ENCODE measurements at places on chromosomes 4 and X. TPM values are rescaled to one million over a fixed set of nuclear protein-coding genes. Genes with fewer than 3 reads are reported as not detected.
A peak's percentile ranks its signal among the peaks of the same experiment; 100 is the strongest.

DNA sequence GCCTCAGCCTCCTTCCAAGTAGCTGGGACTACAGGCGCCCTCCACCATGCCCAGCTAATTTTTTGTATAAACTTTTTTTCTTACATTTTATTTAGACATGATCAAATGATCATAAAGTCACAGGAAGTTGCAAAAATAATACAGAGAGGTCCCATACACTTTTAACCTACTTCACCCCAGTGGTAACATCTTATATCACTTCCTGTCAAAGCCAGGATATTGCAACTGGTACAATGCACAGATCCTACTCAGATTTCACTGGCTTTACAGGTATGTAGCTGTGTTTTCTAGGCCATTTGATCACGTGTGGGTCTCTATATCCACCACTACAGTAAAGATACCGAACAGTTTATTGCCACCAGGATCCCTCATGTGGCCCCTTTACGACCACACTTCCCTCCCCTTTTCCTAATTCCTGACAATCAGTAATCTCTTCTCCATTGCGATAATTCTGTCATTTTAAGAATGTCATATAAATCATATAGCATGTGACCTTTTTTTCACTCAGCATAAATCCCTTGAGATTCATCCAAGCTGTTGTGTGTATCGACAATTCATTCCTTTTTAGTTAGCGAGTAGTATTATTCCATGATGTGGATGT, 18.0 kb downstream of the RPS6KA3 start:
- no peak overlapping the region for H3K4me3 ChIP-seq
- H3K27ac ChIP-seq: no peak overlapping the region
- H3K4me1 ChIP-seq: no peaks in the 10 kb centered on the region
- peaks cover 4% of the 10 kb centered on the region for H3K36me3 ChIP-seq

DNA sequence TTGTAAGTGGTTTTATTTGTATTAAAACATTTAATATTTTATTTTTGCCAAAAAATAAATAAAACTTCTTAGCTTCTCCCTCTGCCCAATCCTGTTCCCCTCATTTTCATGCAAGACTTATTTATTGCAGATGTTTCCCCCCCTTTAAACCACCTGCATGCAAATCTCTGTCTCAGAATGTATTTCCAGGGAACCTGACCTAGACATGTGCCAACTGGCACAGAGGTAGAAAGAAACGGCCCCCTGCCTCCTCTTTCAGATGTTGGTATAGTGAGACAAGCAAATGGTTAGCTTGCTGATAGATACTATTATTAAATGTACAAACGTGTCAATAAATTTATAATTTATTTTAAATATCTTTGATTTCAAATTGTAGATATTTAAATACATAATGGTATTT, 47.1 kb downstream of the KLF3 start:
- H3K27ac ChIP-seq: no peak overlapping the region
- no peaks in the 10 kb centered on the region for H3K4me1 ChIP-seq
- H3K27me3 ChIP-seq: no peaks in the 10 kb centered on the region
- H3K4me3 ChIP-seq: no peak overlapping the region
- H3K36me3 ChIP-seq: no peaks in the 10 kb centered on the region

DNA sequence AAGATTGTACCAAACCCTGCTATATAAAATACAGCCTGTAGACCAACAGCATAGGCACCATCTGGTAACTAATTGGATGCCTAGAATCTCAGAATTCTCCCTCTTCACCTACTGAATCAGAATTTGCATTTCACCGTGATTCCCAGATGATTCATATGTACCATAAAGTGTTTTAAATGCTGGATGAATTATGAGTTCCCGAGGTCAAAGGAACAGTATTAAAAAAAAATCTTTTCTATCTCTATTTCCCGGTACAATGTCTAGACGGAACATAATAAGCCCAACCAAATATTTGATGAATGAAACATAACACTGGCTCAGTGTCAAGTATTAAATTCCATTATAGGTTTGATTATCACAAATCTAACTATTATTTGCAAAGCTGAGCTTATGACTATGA, 280.0 kb downstream of the ANKRD50 start:
- peak overlapping the region; percentile 97 for H3K27ac ChIP-seq
- H3K36me3 ChIP-seq: peaks cover 7% of the 10 kb centered on the region
- peaks cover 43% of the 10 kb centered on the region for H3K4me1 ChIP-seq
- peak overlapping the region; percentile 26 for H3K4me3 ChIP-seq

GRCh38 chrX:72038016-72038415, 93.7 kb downstream of the RTL5 start:
- no peak overlapping the region for H3K27ac ChIP-seq
- no peaks in the 10 kb centered on the region for H3K36me3 ChIP-seq
- H3K4me1 ChIP-seq: no peaks in the 10 kb centered on the region
- H3K4me3 ChIP-seq: no peak overlapping the region
- DNase-seq: no peak

DNA sequence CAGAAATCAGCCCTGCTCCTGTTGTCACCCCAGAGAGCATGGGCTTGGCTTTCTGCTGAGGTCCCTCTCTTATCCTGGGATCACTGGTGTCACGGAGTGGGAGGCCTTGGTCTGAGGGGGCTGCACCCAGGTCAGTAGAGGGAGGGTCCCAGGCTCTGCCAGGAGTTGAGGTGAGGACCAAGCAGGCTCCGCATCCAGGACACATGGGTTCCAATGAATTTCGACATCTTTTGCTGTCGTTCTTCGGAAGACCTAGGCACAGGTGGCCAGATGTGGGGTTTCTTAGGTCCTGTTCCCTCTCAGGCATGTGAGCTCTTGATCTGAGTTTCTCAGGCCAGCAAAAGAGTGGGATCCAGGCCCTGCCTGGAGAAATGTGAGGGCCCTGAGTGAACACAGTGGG, 10.0 kb downstream of the MAGEA4 start:
- no peaks in the 10 kb centered on the region for H3K4me1 ChIP-seq
- peaks cover 8% of the 10 kb centered on the region for H3K27me3 ChIP-seq
- H3K27ac ChIP-seq: no peak overlapping the region
- no peak for DNase-seq

- no peaks in the 10 kb centered on the region for H3K27me3 ChIP-seq
- no peak overlapping the region for H3K27ac ChIP-seq
- no peak overlapping the region for H3K4me3 ChIP-seq
- no peaks in the 10 kb centered on the region for H3K36me3 ChIP-seq
- H3K4me1 ChIP-seq: peaks cover 14% of the 10 kb centered on the region
Measured at GRCh38 chr4:188005561-188005960, 10.0 kb downstream of the ZFP42 start.

DNA sequence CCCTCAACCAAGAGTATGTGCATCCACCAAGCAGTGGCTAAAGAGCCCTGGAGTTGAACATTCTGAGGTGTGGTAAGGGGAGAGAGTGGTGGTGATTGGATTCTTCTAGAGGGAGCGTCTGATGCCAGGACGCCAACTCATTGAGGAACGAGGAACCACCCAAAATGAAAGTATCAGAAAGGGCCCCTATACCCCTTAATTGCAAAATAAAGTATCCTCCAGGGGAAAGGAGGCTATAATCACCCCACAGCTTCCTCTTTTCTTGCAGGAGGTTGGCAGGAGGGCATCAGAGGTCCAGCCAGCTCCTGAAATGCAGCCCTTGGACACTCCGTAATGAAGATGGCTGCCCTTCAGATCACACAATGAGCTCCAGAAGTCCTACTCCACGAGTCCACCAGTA, 5.3 kb upstream of the KIAA1210 start:
- H3K4me3 ChIP-seq: no peak overlapping the region
- H3K27ac ChIP-seq: no peak overlapping the region
- no peak for DNase-seq
- peaks cover 67% of the 10 kb centered on the region for H3K27me3 ChIP-seq
- peaks cover 6% of the 10 kb centered on the region for H3K4me1 ChIP-seq

DNA sequence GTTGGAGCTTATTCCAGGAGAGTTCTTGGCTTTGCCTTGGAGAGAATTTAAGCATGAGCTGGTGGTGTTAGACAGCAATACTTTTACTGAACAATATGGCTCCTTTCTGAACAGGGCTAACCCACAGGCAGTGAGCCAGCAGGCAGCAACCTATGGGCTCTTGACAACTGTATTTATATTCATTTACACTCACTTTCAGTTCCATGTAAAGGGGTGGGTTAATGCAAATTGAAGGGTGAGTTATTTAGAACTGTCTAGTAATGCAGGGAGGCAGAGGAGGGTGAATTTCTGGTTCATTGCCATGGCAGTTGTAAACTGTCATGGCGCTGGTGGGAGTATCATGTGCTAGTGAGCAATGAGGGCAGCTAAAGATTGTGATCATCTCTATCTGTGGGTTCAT, 15.7 kb downstream of the FOXR2 start:
- H3K4me1 ChIP-seq: no peaks in the 10 kb centered on the region
- no peak overlapping the region for H3K4me3 ChIP-seq
- H3K27ac ChIP-seq: no peak overlapping the region
- DNase-seq: no peak
- no peaks in the 10 kb centered on the region for H3K27me3 ChIP-seq

GRCh38 chr4:186840771-186841301, 117.2 kb upstream of the FAT1 start:
- peak overlapping the region; percentile 79 for H3K4me3 ChIP-seq
- peaks cover 33% of the 10 kb centered on the region for H3K36me3 ChIP-seq
- peaks cover 18% of the 10 kb centered on the region for H3K4me1 ChIP-seq
- peak overlapping the region; percentile 82 for H3K27ac ChIP-seq

- H3K4me1 ChIP-seq: no peaks in the 10 kb centered on the region
- no peaks in the 10 kb centered on the region for H3K27me3 ChIP-seq
- no peak overlapping the region for H3K27ac ChIP-seq
- no peaks in the 10 kb centered on the region for H3K36me3 ChIP-seq
Measured at GRCh38 chr4:128220286-128221235, 67.1 kb downstream of the PGRMC2 start.

UGT2B15 gene
- total RNA-seq: 0.98 TPM

DDX60 gene
- total RNA-seq: 66.5 TPM

GPR34 gene
- not detected for total RNA-seq

Data from Calu3 (cell line).